Muscle of leg (tissue), 16 donors: ENCODE measurements at places on chromosomes 16 and 17. TPM values are rescaled to one million over a fixed set of nuclear protein-coding genes. Genes with fewer than 3 reads are reported as not detected.

DNA sequence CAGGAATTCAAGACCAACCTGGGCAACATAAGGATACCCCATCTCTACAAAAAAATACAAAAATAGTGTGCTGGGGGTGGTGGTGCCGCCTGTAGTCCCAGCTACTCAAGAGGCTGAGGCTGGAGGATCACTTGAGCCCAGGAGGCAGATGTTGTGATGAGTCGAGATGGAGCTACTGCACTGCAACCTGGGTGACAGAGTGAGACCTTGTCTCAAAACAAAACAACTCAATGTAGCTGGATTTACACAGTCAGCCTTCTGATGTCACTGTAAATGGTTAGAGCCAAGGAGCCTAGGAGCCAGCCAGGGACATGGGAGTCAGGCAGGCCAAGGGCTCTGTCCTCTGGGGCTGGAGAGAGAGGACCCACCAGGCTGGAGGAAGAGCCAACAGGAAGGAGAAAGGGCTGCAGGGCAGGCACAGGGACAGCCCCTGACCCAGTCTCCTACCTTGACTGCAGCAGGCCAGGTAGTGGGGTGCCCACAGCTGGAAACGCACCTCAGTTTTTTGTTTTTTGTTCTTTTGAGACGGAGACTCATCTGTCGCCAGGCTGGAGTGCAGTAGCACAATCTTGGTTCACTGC lies 8.4 kb downstream of the CDIPT start:
- DNase-seq = no peak

The NOMO2 gene
- polyA plus RNA-seq = 90.5 TPM

- peak; percentile 67 for DNase-seq
Measured at GRCh38 chr16:67531247-67531646, 2.6 kb downstream of the RIPOR1 start.

GRCh38 chr16:79071424-79071823 lies 529.1 kb downstream of the MAF start:
- DNase-seq = peak; percentile 53
